ENCODE measurements at places on chromosomes 1 and 21. TPM values are rescaled to one million over a fixed set of nuclear protein-coding genes. Genes with fewer than 3 reads are reported as not detected.

- H3K4me1 ChIP-seq: no peaks in the 10 kb centered on the region
- no peak overlapping the region for H3K27ac ChIP-seq
- H3K4me3 ChIP-seq: no peak overlapping the region
- no peaks in the 10 kb centered on the region for H3K36me3 ChIP-seq
- H3K27me3 ChIP-seq: no peaks in the 10 kb centered on the region
- no peak for DNase-seq
Measured at GRCh38 chr1:113488576-113489177, 98.4 kb downstream of the MAGI3 start.

DNA sequence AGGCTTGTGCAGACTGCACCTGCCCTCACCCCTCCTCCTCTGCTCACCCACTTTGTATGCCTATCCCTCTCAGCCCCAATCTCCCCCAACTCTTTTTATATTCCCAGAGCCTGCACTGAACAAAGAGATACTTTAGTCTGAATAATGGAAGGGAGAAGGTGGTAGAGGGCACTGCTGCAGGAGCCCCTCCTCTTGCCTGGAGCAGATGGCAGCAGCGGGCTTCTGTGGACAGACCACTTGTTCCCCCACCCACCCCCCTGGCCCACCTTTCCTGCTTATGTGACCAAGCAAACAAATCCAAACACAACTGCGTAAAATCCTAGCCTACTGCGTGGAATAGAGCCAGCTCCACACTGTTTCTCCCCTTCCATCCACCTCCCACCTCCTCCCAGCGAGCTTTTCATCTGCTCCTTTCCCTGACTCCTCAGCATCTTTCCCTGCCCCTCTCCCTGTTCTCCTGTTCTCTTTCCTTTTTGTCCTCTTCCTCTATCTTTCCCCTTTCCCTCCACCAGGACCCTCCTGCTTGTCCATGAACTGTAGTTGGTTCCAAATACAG is 27.5 kb downstream of the RGS8 start:
- H3K27me3 ChIP-seq: peaks cover 10% of the 10 kb centered on the region
- no peak for DNase-seq
- H3K36me3 ChIP-seq: no peaks in the 10 kb centered on the region
- H3K4me1 ChIP-seq: no peaks in the 10 kb centered on the region

- H3K36me3 ChIP-seq: no peaks in the 10 kb centered on the region
- peak overlapping the region; percentile 58 for H3K27ac ChIP-seq
- no peaks in the 10 kb centered on the region for H3K27me3 ChIP-seq
- H3K4me3 ChIP-seq: no peak overlapping the region
- no peak for DNase-seq
Measured at GRCh38 chr1:178634445-178634844, 90.6 kb upstream of the RALGPS2 start.

DNA sequence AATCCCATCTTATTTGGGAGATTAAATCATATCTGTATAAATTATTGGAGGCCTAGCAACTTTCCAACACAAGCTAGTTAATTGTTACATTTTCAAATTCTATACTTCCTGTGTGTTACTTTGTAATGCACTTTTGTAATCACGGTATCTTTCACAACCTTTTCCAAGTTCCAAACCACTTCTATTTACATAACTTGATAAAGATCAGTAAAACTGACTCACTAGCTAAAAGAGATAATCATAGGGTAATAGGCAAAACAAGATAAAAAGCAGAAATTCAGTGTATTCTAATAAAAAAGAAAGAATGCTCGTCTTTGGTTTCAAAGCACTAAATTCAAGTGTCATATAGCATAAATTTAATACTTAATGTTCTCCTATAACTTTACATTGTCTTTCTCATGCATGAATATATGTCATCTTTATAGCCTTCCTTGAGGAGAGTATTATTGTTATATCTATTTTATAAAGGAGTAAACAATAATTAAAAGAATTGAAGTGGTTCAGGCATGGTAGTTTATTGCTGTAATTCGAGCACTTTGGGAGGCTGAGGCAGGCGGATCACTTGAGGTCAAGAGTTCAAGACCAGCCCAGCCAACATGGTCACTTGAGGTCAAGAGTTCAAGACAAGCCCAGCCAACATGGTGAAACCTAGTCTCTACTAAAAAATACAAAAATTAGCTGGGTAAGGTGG is 66.4 kb downstream of the RGS13 start:
- peak overlapping the region; percentile 89 for H3K27ac ChIP-seq
- no peak overlapping the region for H3K4me3 ChIP-seq
- no peaks in the 10 kb centered on the region for H3K27me3 ChIP-seq
- peaks cover 8% of the 10 kb centered on the region for H3K4me1 ChIP-seq

- peak; percentile 49 for DNase-seq
- no peaks in the 10 kb centered on the region for H3K36me3 ChIP-seq
- no peaks in the 10 kb centered on the region for H3K4me1 ChIP-seq
- H3K27me3 ChIP-seq: no peaks in the 10 kb centered on the region
Measured at GRCh38 chr1:71780681-71781080, 501.7 kb downstream of the NEGR1 start.

DNA sequence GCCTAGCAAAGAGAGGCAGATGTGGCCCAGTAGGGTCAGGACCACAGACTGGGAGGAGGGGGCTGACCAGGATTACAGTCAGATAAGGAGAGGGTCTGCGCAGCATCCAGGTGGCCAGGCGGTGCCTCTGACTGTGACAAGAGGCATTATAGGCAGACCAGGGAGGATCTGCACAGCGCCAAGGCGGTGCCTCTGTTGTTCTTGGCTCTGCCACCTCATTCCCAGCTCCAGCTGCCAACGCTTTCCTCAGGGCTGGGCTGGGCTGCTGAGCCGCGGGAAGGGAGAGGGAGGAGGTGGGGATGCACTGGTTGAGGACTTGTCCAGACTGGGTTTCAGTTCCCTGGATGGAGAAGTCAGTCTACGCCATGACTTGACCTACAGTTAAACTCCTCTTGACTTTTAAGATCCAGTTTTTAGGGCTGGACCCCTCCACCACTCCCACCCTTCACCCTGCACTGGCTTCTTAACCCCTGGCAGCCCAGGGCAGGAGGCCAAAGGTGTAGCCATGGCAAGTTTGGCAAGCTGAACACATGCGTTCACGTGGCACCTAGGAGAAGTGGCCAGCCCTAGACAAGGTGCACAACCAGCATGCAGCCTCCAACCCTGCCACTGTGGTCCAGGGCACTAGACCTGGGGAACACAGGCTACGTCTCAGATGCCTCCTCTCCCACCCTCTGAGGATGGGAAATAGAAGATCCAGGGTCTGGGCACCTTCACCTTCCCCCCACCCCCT is 4.5 kb upstream of the CRABP2 start:
- H3K4me1 ChIP-seq: peaks cover 45% of the 10 kb centered on the region
- 0 out of 2 replicates have a peak overlapping the region, but pooled peaks have one; percentile 8 for H3K27ac ChIP-seq
- no peaks in the 10 kb centered on the region for H3K36me3 ChIP-seq
- peaks cover 2% of the 10 kb centered on the region for H3K27me3 ChIP-seq
- DNase-seq: peak; percentile 62
- H3K4me3 ChIP-seq: no peak overlapping the region

DNA sequence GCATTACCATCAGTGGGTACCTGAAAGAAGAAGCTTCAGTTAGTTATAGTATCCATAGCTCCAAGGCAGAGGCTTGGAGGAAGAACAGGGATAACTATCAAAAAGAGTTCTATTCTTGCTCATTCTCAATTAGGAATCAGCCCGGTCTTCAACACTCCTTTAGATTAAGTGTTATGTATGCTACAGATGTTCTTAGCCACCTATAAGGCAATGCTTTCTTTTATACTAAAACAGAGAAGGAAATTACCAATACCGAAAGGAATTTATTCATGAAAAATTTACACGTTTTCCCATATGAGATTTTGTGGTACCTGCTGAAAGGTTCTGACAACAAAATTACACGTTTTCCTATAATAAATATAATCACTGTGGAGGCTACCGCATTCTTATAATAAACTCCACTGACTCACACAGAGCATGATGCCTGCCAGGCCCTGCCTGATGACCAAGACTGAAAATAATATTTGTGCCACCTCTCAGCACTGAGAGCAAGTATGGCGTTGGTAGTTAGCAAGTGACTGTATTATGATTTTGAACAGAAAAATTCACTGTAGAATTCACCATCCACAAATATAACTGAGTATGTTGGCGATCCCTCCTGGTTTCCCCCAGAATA is 58.3 kb downstream of the APP start:
- no peak overlapping the region for H3K4me3 ChIP-seq
- H3K27ac ChIP-seq: no peak overlapping the region
- no peak for DNase-seq
- H3K4me1 ChIP-seq: peaks cover 2% of the 10 kb centered on the region
- H3K27me3 ChIP-seq: no peaks in the 10 kb centered on the region
- H3K36me3 ChIP-seq: peaks cover 16% of the 10 kb centered on the region

DNA sequence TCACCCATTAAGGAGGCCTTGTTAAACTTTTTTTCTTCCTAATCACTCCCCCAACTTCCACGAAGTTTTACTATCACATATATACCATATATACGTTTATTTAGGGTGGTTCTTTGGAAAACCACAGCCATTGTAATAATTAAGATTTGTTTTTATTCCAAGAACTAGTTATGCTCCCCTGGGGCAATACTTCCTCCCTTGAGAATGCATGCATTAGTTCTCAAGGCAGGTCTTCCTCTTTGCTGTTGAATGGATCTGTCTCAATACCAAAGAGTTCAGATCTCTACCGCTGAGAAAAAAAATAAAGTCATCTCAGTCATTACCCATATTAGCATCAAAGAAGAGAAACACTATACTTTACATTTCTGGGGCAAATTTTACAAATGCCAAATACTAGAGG is 567.7 kb upstream of the RGS18 start:
- no peaks in the 10 kb centered on the region for H3K36me3 ChIP-seq
- H3K4me3 ChIP-seq: no peak overlapping the region
- no peaks in the 10 kb centered on the region for H3K27me3 ChIP-seq
- no peak for DNase-seq

DNA sequence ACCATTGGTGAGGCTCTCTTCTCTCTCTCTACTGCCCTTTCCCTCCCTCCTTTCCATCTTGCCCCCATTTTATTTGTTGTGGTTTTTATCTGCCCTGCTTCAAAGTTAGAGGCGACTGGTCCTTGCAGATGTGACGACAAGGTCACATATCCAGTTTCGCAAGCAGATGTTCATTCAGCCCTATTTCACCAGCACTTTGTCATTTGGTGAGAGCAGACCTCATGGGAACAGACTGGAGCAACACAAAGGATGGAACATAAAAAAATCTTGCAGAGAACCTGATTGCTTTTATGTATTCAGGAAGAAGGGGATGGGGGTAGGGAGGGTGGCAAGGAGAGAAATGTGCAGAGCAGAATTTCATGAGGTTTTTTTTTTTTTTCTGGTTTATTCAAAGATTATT is 84.3 kb downstream of the ELAVL4 start:
- no peaks in the 10 kb centered on the region for H3K27me3 ChIP-seq
- no peak overlapping the region for H3K27ac ChIP-seq
- no peaks in the 10 kb centered on the region for H3K36me3 ChIP-seq
- DNase-seq: no peak
- no peak overlapping the region for H3K4me3 ChIP-seq

DNA sequence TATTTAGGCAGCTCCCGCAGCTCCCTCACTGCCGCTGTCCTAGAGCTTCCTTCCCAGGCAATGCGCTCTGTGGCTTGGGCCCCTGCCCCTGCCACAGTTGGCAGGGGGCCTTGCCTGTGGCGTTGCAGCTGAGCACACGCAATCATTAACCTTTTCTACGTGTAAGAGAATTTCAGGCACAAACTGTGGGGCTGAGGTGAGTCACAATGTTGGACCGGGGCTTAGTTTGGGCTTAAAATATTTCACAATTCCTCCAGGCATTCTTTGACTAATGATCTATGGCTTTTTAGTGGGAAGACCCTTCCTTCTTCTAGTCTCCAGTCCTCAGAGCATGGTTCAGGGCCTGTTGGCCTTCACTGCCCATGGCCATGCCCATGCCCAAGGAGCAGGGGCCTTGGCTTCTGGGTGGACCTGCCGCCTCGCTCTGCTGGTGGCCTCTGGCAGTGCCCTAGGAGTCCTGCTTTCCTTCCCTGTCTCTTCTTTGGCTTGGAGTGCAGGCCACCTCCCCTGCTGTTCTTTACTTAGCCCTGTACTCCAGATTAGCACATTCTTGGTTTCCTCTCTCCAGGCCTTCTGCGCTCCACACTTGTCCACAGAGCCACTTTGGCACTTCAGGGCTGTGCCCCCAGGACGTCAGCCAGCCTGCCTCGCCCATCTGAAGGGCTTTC is 39.2 kb downstream of the MAPKAPK2 start:
- H3K4me3 ChIP-seq: no peak overlapping the region
- peaks cover 22% of the 10 kb centered on the region for H3K4me1 ChIP-seq
- H3K36me3 ChIP-seq: peaks cover 6% of the 10 kb centered on the region
- peak; percentile 86 for DNase-seq

- H3K4me3 ChIP-seq: no peak overlapping the region
- H3K27ac ChIP-seq: no peak overlapping the region
- no peaks in the 10 kb centered on the region for H3K4me1 ChIP-seq
- peaks cover 64% of the 10 kb centered on the region for H3K36me3 ChIP-seq
Measured at GRCh38 chr21:44089001-44089911, 17.9 kb upstream of the PWP2 start.

TUT4 gene
- total RNA-seq: 28.6 TPM

NES gene
- 46.1 TPM for total RNA-seq

HES5 gene
- total RNA-seq: not detected

All from IMR-90 (cell line).